ENCODE measurements at places on chromosomes 1 and 21.
A peak's percentile ranks its signal among the peaks of the same experiment; 100 is the strongest.

GRCh38 chr1:55974714-55975441 lies 604.5 kb downstream of the PLPP3 start:
- no peak for DNase-seq

GRCh38 chr21:15272591-15272990 lies 207.8 kb upstream of the NRIP1 start:
- no peak for DNase-seq

GRCh38 chr1:233679030-233679429 lies 65.1 kb downstream of the KCNK1 start:
- no peak for DNase-seq

GRCh38 chr1:93448292-93448982 lies 519 bp downstream of the FNBP1L start:
- peak; percentile 38 for DNase-seq

DNA sequence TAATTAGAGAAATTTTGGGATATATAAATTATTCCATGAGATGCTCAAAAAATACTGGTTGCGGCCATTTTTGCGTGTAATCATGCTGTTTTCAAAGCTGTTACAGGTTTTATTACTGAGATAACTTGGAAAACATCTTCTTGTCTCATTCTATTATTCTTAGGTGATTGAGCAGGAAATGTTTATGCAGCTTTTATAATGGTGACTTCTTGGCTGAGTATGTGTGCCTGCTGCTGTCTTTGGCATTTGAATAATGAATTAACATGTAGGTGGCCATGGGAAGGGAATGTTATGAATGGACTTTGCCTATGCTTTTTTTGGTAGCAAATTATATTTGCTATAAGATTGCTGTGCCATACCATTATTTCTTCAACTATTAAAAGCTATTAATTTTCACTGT lies 52.5 kb downstream of the RASAL2 start:
- no peak for DNase-seq

DNA sequence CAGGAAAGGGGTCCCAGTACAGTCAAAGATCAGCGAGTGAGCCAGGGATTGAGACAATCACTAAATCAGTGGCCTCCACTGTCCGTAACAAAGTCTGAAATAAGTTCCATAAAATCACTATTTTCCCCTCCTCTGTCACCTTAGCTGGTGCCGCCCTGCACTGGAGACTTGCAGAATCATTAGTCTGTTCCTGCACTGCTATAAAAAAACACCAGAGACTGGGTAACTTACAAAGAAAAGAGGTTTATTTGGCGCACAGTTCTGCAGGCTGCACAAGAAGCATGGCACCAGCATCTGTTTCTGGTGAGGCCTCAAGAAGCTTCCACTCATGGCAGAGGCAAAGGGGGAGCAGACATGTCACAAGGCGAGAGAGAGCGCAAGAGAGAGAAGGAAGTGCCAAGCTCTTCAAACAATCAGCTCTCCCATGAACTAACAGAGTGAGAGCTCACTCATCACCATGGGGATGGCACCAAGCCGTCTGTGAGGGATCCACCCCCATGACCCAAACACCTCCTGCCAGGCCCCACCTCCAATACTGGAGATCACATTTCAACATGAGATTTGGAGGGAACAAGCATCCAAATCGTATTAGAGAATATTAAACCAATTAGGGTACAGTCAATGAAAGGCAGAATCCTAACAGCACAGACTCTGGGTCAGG lies 129.8 kb upstream of the TIAM1 start:
- DNase-seq = no peak

DNA sequence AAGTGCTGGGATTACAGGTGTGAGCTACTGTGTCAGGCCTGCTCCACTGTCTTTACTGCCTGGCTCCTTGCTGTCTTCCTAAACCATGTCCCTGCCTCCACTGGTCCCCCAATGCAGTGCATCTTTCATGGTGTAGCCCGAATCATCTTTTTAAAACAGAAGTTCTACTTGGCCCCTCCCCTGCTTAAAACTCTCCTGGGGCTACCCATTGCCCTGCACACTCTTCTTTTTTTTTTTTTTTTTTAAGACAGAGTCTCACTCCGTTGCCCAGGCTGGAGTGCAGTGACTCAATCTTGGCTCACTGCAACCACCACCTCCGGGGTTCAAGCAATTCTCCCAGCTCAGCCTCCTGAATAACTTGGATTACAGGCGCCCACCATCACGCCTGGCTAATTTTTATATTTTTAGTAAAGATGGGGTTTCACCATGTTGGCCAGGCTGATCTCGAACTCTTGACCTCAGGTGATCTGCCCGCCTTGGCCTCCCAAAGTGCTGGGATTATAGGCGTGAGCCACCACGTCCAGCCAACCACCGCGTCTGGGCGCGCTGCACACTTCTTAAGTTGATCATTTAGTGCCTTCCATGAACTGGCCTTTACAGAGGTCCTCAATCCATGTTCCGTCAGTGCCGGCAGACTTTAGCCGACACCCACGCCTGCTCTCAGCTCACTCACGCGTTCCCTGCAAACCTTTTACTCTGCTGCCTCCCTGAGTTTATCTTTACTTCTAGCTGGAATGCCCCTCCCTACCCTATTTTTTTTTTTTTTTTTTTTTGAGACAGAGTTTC lies 2.4 kb downstream of the FCN3 start:
- DNase-seq = no peak

GRCh38 chr1:157025385-157025784 lies 20.2 kb downstream of the ARHGEF11 start:
- DNase-seq = no peak

DNA sequence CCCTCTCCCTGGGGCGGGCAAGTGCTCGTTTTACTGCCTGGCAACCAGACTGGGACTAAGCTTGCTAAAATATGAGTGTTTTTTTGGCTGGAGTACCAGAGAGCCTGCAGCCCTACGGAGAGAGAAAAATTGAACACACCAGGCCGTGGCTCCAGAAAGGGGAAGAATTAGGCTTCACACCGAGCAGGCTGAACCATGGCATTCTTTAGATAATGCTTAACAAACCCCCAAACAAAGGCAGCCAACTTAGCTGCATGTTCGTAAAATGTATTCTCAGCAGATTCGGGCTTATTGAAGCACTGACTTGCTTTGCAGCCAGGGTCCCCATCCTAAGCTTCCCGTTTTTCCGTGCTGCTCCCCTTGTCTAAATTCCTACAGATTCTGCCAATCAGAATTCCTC lies 76.6 kb downstream of the LMX1A start:
- DNase-seq = no peak

DNA sequence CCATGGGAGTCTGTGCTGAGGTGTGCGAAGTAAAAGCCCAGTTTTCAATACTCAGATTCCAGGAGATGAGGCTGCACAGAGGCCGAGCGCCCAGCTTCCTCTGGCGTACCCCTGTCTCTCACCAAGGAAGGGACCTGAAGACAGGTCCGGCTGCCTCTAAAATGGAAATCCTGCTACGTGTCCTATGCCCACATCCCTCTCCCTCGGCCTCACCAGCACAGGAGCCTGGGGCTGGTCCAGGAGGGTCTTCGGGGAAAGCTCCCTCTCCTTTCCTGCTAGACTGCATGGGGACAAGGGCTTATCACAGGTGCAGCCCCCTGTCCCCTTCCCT lies 392 bp downstream of the MRPL55 start:
- DNase-seq = no peak

- no peak for DNase-seq
These were observed 5.9 kb downstream of the MTHFR start for GRCh38 chr1:11799896-11800295.

DNA sequence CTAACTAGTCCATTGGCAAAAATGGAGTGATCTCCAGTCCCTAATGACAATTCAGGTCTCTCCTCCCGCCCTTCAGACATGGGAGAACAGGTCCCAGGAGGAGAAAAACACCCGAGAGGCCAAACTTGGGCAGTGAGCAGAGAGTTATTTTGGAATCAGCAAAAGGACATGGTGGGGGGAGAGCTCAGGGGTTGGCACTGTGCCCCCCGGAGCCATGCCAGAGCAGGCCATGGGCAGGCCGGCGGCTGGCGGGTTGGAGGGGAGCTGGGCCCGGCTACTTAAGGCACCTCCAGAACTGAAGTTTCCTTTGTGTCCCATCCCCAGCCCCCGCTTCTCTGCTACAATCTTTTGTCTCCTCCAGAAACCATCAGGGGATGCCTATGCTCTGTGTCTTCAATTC lies 7.1 kb downstream of the LGR6 start:
- no peak for DNase-seq

- DNase-seq = no peak
These were observed 42.7 kb upstream of the ATP1A1 start for GRCh38 chr1:116330342-116330652.

- DNase-seq = no peak
These were observed 94.2 kb upstream of the MAP1LC3C start for GRCh38 chr1:242093116-242093515.

- no peak for DNase-seq
These were observed 4.5 kb downstream of the DHCR24 start for GRCh38 chr1:54882519-54882918.

- DNase-seq = peak; percentile 42
These were observed 6.0 kb downstream of the TNFRSF14 start for GRCh38 chr1:2561898-2562895.

GRCh38 chr1:161244888-161245287 lies 6.9 kb upstream of the NR1I3 start:
- DNase-seq = no peak

- DNase-seq = peak; percentile 64
These were observed 512 bp downstream of the PIAS3 start for GRCh38 chr1:145858238-145858900.

- no peak for DNase-seq
These were observed 593 bp downstream of the C8A start for GRCh38 chr1:56855190-56855589.

- DNase-seq = no peak
These were observed 465.6 kb upstream of the ADGRL4 start for GRCh38 chr1:79472067-79472656.

- DNase-seq = no peak
These were observed 649.5 kb upstream of the CAMK1G start for GRCh38 chr1:208933984-208934525.

GRCh38 chr1:53592985-53593757 lies 134.0 kb downstream of the DMRTB1 start:
- DNase-seq = no peak
